ENCODE measurements at places on chromosomes 3 and 15. TPM values are rescaled to one million over a fixed set of nuclear protein-coding genes. Genes with fewer than 3 reads are reported as not detected.

DNA sequence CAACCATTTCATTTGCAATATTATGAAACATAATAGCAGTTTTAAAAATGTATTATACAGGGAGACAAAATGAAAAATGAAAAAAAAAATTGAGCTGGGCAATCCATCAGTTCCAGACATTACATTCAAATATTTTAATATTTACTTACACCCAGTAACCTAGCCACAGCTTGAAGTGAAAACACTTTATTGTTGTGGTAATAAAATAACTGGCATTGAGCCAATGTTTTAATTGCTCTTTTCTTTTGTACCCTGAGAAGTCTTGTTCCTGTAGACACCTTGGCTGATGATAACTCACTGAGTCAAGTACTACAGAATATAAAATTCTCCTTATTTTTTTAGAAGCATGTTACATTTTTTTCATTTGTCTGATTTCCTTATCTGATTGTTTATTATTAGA is 180.6 kb downstream of the ROBO1 start:
- peak; percentile 60 for DNase-seq

GRCh38 chr15:48641416-48641815 is 4.1 kb downstream of the FBN1 start:
- peak; percentile 64 for DNase-seq

- peak; percentile 62 for DNase-seq
Observed at GRCh38 chr15:92902737-92903593, 2.8 kb downstream of the CHD2 start.

DNA sequence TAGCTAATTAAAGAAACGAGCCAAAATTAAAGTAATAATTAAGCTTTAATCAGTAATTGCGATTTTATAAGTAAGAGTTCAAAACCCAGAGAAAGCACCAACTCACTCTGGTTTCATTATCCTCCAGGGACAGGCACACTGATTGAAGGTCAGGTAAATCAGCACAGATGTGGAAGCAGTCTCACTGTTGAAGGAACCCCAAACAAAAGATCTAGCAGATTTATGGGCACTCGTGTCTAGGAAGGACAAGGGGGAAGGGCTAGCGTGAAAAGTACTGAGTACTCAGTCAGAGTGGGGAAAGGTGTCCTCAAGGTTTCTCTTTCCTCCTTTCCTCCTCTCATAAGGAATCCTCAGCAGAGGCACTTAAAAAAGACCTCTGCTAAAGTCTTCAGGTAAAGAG is 320.1 kb downstream of the PYDC2 start:
- DNase-seq: no peak

- DNase-seq: no peak
Observed at GRCh38 chr3:117597865-117598264, 888.3 kb downstream of the TUSC7 start.

DNA sequence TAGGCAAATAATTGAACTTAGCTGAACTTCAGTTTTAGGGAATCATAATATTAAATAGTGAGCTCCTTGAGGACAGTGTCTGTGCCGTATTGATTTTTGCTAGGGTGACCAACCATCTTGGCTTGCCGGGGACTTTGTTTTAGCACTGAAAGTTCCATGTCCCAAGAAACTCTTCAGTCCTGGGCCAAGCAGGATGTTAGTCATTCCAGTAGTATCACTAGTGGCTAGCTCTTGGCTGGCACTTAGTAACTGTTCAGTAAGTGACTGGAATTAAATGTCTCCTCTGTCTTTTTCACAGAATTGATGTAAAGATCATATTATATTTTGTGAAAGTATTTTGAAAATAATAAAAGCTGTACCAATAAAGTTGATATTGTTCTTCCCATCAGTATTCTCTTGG is 42.3 kb downstream of the RSRC1 start:
- peak; percentile 18 for DNase-seq

DNA sequence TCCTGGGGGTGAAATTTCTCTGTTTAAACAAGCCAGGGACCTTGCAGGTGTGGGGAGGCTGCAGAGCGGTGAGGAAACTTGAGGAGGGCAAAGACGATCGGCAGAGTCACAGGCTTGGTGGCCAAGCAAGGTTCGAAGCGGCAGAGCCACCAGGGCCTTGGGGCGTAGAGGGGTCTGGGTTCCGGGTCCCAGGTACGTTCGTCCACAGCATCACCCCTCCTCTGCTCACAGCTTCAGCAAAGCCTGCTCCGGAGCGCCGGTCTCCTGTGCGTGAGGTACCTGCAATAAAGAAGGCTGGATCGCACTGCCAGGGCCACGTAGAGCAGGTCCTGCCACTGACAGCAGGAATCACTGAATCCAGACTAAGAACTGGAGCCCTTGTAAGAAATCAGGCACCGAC is 66.8 kb upstream of the PCSK6 start:
- DNase-seq: no peak

The VPS39 gene
- 51.1 TPM for polyA plus RNA-seq
